ENCODE measurements at places on chromosomes 5 and 9. TPM values are rescaled to one million over a fixed set of nuclear protein-coding genes. Genes with fewer than 3 reads are reported as not detected.

Gene CD180
- 2.6 TPM for total RNA-seq

Gene KDM4C
- 33.7 TPM for total RNA-seq

Gene SPINK6
- not detected for total RNA-seq

DNA sequence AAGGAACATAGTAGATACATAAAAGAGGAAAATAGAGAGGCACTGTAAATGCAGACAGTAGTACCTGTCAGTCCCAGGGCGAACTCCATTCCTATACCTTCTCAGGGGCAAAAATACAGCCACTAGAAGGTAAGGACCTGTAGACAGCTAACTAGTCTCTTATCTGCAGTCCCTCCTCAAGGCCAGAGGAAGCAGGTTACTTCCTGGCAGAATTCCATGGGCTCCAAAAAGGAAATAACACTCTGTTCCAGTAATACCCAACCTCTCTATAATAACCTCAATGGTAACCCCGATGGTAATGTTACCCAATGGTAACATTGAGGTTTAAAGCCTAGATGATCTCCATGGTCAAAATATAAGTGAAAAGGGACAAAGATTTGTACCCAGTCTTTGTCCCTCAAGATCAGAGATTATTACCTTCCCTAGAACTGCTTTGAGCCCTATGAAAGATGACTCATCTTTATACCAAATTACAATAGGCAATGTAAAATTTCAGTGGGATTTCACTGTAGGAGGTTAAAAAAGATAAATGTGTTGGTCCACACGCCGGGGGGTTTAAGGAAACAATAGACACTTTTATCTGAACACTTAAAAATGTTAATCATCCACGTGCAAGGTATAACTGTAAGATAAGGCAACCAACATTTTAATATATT, 113.0 kb downstream of the DENND1A start:
- no peak for DNase-seq

GRCh38 chr9:125540497-125540896, 166.5 kb downstream of the MAPKAP1 start:
- DNase-seq = no peak

GRCh38 chr5:157271740-157272271, 5.9 kb downstream of the CYFIP2 start:
- DNase-seq = no peak

GRCh38 chr5:156155598-156155997, 171.4 kb upstream of the SGCD start:
- DNase-seq = no peak

DNA sequence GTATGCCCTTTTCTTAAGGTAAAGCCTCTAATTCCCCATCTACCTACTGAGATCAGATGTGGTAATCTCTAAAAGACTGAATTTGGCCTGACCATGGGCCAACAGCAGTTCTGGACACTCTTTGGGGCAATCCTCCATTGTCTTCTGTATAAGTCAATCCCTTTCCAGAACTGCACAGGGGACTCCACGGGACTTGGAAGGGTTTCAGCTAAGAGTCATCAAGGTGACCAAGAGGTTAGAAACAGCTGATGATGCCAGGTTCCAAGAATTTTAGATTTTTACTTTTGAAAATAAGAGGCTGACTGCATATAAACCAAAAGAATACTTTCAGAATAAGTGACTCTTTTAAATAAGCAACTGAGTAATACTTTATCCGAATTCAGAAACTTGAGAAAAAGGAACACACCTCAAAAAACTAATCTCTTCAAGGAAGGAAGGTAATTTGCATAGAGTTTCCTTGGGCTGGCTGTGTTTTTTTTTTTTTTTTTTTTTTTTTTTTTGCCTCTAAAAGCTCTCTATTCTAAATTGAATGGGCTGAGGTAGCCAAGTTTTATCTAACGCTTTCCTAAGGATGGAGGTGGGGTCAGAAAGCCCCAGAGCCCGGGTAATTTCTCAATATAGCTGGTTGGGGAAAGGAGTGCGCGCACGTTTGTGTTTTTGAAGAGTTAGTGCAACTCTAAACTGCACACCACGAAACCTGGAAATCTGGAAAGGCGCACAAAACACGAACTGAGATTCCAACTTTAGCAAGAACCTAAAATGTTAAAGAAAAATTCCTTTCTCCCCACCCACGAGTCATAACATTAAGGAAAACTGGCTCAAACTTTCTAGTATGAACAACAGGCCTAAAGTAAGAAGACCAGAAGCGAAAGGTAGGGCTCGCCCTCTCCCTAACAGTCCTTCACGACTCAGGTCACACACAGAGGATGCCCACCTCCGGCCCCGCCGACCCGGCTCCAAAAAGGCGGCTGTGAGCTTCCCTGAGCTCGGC, 1.3 kb downstream of the VCP start:
- peak; percentile 1 for DNase-seq

- DNase-seq = no peak
These were observed 5.7 kb downstream of the FIBCD1 start for GRCh38 chr9:130933114-130934046.

GRCh38 chr9:128696923-128697707, 5.2 kb upstream of the PKN3 start:
- DNase-seq = peak; percentile 41

- DNase-seq = no peak
These were observed 146.2 kb upstream of the PHYKPL start for GRCh38 chr5:178378527-178379484.

GRCh38 chr5:76583163-76584047, 39.8 kb downstream of the F2RL2 start:
- no peak for DNase-seq

DNA sequence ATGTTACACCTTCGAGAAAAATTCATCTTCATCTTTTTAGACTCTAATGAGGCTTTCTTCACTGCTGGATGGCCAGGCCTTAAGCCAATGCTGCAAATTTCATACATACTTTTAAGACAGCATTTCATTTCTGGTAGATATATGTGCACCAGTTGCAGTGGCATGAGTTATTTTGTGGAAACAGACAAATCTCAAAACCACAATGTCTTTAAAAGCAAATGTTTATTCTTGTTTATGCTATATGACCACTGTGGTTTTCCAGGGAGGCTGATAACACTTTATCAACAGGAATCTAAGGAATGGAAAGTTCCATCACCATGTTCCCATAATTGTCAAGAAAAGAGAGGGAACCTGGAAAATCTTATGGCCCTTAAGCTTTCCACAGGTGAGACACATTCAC, 27.7 kb downstream of the CDH9 start:
- no peak for DNase-seq

- DNase-seq = no peak
These were observed 7.5 kb downstream of the ADAMTS13 start for GRCh38 chr9:133429641-133430161.

All from mesenteric fat pad (tissue), 1 donor.